ENCODE measurements at places on chromosomes 11 and 22.

- no peak for DNase-seq
Measured at GRCh38 chr11:26971961-26972360, 22.0 kb upstream of the FIBIN start.

GRCh38 chr11:20840341-20840740 lies 171.0 kb downstream of the NELL1 start:
- no peak for DNase-seq

DNA sequence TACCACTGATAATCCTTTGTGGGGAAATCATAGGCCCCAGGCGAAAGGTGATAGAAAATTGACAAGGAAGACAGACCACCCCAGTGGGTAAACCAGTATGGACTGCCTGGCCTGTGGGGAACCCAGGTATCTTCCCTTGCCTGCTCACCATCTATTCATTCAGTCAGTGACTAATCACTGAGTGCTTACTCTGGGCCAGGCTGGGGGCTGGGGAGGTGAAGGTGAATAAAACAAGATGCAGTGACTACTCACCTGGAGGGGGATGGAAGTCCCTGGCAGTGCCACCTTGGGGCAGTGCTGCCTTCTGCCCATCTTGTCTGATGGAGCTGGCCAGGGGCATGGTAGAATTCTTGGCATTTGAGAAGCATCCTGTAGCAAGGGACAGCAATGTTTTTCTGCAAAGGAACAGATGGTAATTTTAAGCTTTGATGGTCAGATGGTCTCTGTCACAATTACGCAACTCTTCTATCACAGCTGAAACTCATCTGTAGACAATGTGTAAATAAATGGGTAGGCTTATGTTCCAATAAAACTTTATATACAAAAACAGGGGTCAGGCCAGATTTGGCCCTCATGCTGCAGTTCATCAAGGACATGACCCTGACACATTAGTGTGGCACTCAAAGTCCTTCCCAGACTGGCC lies 4.6 kb downstream of the ISX start:
- no peak for DNase-seq

GRCh38 chr22:49855251-49855911 lies 1.7 kb downstream of the ZBED4 start:
- no peak for DNase-seq

GRCh38 chr11:15114501-15115475 lies at the start of gene INSC:
Gene INSC, plus strand, starts transcription at chr11:15114923. Its CDS starts 34,252 bp downstream, at chr11:15149175.
- DNase-seq = no peak

DNA sequence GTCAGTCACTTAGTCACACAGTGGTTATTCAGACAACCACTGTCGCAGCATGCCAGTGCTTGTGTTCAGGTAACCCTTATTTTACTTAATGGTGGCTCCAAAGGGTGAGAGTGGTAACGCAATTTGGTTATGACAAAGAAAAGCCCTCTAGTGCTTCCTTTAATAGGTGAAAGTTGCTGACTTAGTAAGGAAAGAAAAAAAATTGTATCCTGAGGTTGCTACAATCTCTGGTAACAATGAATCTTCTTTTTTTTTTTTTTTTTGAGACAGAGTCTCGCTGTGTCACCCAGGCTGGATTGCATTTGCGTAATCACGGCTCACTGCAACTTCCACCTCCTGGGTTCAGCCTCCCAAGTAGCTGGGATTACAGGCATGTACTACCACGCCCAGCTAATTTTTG lies 64.5 kb downstream of the C11orf91 start:
- DNase-seq = peak; percentile 66

DNA sequence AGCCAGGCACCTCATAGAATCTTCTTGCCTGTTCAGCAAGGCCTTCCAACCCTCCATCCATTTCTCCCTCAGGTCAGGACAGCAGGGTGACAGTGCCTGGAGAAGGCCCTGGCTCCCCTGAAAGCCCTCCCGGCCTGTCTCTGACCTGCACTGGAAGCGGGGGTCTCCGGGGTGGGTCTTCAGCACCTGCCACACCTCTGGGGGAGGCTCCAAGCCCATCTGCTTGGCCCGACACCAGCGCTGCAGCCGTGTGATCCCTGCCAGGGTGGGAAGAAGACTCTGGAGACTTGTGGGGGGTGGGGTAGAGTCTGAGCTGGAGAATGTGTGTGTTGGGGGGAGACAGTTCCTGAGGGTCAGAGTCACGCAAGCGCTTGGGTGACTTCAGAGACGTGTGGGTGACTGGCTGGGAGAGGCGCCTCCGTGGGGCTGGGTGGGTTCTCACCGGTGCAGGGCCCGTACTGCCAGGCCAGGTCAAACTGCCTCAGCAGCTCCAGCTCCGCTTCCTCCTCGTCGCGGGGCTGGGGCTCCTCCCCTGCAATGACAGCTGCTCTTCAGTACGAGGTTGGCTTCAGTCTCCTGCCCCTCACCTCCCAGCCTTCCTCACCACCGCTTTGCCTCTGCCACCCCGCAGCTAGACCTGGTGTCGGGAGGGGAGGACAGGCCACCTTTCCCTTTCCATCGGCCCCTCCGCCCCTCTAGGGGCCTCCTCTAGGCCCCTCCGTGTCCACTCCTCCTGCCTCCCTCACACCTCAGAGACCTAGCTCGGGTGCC lies 615 bp downstream of the POLD4 start:
- peak; percentile 78 for DNase-seq

GRCh38 chr11:3016861-3017260 lies 24.7 kb upstream of the NAP1L4 start:
- no peak for DNase-seq

DNA sequence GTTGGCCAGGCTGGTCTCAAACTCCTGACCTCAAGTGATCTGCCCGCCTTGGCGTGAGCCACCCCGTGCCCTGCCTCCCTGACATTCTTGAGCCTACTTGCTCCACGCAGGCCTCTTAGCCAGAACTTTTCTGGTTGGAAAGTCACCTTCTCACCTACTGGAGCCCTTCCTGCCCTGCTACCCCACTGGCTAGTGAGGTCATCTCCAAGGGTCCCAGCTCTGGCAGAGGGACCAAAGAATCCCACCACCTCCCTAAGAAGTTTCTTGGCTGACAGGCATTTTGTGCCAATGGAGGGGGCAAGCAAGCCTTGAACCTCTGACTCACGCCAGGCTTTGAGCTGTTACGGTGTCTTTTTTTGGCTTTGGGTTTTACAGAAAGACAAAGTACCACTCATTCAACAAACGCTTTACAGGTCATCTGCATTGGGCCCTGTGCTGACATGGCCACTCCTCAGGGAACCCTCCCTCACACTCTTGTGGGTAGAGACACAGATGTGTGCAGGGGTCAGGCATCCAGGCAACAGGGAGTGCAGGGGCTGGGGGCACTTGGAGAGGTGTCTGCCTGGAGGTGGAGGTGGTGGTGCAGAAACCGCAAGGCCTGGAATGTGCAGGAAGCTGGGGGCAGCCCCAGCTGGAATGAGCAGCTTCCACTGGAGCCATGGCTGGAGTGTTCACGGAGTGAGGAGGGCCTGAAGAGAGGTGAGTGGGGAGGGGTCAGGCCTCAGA lies 27.1 kb upstream of the WNT11 start:
- no peak for DNase-seq

DNA sequence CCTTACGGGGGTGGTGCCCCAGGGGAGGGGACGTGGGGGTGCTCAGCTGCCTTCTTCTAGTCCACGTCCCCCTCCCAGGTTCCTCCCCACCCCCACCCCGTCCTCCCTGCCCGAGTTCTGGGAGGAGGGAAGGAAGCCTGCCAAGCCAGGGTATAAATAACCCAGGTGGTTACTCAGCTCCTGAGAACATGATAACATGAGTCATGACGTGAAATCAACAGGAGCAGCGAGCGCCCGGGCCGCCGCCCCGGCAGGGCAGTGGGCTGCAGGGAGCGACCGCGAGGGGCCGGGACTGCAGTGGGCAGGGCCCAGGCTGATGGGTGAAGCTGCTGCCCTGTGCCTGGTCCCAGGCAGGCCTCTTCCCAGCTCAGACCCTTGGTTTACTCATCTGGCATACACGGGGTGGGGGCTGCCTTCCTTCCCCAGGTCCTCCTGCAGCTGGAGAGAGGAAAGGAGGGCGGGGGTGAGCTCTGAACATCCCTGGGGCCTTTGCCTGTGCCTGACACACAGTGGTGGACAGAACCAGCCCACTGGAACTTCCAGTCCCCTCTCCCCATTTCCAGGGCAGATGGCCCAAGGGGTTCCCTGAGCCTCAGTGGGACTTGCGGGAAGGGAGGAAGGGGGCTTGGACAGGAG lies 8.8 kb upstream of the PDGFB start:
- DNase-seq = no peak

GRCh38 chr11:132782102-132782501 lies 750.2 kb downstream of the OPCML start:
- DNase-seq = no peak

- DNase-seq = no peak
Measured at GRCh38 chr22:38638216-38638615, 18.0 kb downstream of the FAM227A start.

- no peak for DNase-seq
Measured at GRCh38 chr11:115718106-115718505, 213.9 kb upstream of the CADM1 start.

DNA sequence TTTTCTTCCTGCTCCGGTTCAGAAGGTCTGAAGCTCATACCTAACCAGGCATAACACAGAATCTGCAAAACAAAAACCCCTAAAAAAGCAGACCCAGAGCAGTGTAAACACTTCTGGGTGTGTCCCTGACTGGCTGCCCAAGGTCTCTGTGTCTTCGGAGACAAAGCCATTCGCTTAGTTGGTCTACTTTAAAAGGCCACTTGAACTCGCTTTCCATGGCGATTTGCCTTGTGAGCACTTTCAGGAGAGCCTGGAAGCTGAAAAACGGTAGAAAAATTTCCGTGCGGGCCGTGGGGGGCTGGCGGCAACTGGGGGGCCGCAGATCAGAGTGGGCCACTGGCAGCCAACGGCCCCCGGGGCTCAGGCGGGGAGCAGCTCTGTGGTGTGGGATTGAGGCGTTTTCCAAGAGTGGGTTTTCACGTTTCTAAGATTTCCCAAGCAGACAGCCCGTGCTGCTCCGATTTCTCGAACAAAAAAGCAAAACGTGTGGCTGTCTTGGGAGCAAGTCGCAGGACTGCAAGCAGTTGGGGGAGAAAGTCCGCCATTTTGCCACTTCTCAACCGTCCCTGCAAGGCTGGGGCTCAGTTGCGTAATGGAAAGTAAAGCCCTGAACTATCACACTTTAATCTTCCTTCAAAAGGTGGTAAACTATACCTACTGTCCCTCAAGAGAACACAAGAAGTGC lies 661 bp upstream of the MALAT1 start:
- DNase-seq = peak; percentile 77

GRCh38 chr11:41404109-41404508 lies 55.3 kb downstream of the LRRC4C start:
- DNase-seq = no peak

DNA sequence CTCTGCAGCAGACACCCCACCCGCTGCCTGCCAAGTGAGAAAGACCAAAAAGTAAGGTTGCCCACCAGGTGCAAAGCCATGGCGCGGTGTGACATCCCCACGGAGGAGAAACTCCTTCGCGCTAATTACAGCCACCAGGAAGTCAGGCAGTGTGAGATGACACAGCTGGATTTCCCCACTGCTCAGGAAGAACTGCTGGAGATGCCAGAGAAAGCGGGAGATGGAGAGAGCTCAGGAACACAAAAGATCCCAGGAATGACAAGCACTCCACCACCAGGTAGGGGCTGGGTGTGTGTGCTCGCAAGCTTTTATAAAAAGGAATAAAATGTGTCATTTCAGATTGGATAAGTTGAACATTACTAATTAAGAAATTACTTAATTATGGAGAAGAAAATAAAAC lies 292.7 kb downstream of the OPCML start:
- no peak for DNase-seq

GRCh38 chr11:132126973-132127899 lies 756.8 kb downstream of the NTM start:
- DNase-seq = no peak

DNA sequence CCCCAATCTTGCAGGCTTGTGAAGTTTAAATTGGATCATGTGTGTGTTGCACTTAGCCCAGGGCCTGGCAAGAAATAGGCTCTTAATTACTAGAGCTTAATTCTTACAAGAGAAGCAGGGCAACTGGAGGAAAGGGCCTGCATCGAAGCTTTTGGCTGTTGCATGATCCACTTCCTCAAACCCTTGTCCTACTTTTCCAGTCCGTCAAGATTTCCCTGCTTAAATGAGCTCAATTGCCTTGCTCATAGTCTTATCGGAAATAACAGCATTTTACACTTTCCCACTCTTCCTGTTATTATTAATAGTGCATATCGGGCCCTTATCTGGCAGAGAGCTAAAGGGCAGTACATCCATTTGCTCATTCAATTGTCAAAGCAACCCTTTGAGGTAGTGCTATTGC lies 18.1 kb downstream of the DTX4 start:
- no peak for DNase-seq

DNA sequence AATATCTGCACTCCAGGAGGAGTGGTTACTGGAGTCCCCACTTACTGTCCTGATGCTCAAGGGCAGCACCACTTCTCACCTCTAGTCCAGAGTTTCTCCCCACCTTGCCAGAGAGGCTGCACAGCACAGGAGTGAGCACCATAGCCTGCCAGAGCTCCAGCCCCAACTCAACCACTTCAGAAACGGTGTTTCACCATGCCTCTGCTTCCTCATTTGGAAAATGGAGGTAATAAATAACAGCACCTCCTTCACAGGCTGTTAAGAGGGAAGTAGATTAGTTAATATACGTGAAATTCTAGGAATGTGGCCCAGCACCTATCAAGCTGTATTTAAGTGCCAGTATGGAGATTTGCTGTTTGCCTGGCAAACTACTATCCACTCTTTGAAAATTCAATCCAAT lies 63.0 kb downstream of the GALNT18 start:
- no peak for DNase-seq

GRCh38 chr22:43226377-43227238 lies 39.7 kb upstream of the TTLL12 start:
- DNase-seq = no peak

DNA sequence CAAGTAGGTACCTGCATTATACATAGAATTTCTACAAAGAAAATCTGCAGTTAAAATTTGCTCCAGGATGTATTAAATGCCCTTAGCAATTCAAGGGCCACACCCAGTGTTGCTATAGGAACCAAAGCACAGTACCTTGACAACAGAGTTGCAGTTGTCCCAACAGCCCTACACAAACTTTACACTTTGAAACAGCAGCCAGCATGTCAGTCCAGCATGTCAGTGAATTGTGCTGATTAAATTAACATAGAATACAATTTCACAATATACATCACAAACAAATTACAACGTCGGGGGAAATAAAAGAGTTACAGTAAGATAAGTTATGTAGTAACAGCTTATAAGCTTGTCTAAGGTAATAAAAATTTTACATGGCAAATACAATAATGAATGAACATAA lies 389.2 kb downstream of the SOX6 start:
- no peak for DNase-seq

- no peak for DNase-seq
Measured at GRCh38 chr22:24230911-24231656, 13.8 kb downstream of the GGT5 start.

- no peak for DNase-seq
Measured at GRCh38 chr22:27919942-27920755, 1.1 kb upstream of the PITPNB start.

GRCh38 chr11:4921796-4922195 lies 2.3 kb downstream of the OR51G1 start:
- DNase-seq = no peak

DNA sequence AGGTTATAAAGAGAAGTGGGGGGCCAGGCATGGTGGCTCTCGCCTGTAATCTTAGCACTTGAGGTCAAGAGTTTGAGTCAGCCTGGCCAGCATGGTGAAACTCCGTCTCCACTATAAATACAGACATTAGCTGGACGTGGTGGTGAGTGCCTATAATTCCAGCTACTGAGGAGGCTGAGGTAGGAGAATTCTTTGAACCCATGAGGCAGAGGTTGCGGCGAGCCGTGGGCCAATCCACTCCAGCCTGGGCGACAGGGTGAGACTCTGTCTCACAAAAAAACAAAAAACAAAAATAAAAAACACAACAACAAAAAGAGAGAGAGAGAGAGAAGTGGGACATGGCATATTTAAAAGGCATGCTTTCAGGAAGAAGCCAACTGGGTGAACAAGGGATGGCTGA lies 80.1 kb upstream of the CARD18 start:
- DNase-seq = no peak
